ENCODE measurements at places on chromosomes 6 and 20.

GRCh38 chr6:5524110-5524509 is 262.8 kb downstream of the FARS2 start:
- DNase-seq = no peak

DNA sequence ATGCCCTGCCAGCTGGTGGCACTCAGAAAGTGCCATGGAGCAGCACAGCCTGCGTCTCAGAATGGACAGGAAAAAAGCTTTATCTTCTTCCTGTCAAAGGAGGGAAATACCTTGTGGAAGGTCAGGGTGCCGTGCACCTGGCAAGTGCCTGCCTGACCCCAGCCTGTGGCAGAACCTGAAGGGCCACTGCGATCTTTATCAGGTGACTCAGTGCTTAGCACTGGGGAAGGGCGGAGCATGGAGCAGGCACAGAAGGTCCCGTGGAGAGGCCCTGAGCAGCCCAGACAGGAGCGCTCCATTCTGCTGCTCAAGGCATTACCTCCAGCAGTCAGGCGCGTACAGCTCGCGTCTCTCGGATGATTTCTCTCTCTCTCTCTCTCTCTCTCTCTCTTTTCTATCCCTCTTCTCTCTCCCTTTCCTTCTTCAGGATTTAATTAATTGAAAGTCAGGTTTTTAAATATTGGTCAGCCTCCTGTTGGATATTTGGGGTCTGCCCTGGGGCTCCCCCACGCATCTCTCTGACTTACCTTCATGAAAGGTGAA is 31.7 kb downstream of the FOXC1 start:
- DNase-seq = no peak

GRCh38 chr6:12293235-12293930 is 3.2 kb downstream of the EDN1 start:
- DNase-seq = no peak

DNA sequence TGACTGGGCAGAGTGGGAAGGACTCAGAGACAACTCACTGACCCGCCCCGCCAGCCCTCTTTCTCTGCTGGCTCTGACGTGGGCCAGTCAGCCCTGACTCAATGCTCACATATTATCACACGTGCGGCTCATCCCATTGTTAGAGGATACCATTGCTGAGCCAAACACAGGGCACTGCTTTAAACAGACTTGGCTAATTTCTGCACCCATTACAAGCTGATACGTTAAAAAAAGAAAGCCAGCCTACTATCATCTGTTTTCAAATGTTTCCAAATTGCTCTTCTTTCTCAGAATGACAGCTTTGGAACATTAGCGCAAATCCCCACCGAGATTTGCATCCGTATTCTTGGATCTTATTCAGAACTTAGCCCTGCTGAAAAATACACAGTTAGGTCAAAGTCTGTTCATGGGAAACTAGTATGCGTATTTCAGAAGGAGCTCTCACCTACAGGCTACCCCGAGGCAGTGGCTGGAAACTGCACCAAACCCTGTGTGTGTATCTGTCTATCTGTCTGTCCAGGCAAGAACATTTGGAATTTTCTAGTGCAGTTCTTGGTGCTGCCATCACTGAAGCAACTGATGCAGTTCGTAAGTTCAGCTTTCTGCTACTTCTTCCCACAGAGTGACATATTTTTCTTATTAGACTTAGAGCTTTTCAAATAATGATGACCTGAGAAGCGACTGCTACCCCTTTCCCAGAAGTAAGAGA is 32.8 kb downstream of the RAMACL start:
- DNase-seq = no peak

Data from COR-L47 (cell line).